ENCODE measurements at places on chromosomes 11 and 22.

GRCh38 chr11:5923794-5924193 lies 18.3 kb upstream of the OR56A3 start:
- DNase-seq = no peak

DNA sequence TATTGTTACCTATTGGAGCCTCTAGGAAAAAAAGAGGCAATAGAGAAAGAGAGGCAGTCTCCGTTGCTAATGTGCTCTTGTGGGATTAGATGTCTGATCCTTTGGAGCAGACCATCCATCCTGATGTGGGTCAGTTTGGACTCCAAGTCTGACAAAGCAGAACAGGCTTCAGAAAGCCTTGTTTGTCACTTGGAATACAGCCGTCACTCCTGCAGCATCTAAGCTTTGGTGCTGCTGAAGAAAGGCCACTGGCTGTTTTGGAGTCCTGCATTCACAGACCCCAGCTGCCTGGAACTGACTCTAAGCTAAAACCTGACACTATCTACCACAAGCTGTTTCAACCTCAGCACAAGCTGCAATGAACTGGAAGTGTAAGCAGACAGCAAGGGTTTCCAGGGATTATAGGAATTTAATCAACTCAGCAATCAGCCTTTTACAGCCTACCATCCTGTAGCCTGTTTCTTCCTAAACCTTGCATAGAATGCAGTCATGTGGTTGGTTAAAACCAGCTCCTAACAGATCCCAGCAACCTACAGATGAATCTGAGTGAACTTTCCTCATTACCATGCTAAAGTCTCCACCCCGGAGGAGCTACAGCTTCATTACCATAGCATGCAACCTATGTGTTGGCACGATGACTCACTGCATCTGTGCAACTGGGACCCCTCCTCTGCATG lies 3.7 kb upstream of the PLAAT4 start:
- no peak for DNase-seq

DNA sequence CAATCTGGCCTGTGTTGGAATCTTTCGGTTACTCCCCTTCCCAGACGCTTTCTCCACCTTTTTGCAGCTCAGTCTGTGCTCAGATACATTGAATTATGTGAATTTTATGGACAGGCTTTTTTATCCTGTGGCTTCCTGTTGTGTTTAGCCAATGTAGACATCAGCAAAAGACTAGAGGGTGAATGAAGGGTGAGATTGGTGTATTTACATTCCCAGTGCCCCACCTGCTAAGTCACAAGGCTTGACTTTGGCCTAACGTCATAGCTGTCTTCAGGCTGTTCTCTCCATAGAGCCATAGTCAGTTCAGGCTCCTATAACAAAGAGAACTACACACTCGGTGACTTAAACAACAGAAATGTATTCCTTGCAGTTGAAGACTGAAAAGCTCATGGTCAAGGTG lies 97.5 kb upstream of the FSHB start:
- DNase-seq = no peak

DNA sequence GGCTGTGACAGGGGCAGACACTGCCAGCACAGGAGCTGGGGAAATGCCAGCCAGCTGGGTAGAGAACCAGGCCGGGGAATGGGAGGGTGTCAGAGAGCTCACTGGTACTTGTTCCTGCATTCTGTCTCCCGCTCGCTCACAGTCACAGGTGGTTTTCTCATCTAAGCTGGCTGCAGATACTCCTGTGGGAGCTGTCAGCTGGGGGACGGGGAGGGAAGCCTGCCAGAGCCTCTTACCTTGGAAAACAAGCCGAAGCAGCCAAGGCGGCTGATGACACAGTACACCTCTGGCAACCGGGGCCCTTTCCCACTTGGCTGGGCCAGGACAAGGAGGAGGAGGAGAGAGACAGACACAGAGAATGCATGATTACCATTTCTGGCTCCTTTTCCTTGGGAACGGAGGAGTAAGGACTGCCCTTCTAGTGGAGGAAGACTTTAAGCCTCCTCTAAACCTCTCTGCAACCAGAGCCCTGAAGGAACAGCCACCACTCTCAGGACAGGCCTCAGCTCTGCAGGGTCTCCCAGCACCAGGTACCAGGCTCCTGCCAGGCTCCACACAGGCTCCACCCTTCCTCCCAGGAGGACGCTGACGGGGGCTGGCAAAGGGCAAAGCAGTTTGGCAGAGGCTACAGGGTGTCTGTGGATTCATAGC lies 25.1 kb downstream of the RPL27A start:
- DNase-seq = no peak

DNA sequence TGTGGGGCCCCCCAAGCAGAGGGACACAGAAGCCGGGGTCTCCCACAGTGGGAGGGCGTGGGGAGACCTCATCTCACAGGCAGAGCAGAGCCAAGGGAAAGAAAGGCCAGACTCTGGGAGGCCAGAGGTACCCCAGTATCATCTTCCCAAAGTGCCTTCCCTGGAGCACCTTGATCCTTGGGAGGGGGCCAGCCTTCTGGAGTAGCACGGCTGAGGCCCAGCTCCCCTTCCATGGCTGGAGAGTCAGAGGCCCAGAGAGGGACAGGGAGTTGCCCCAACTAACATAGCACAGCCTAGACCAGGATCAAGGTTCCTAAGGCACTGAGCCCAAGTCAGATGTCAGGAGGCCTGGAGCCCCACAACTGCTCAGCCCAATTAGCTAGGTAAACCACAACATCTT lies 50.6 kb downstream of the ELFN2 start:
- no peak for DNase-seq

GRCh38 chr22:30485362-30485988 lies 13.7 kb upstream of the SEC14L3 start:
- DNase-seq = peak; percentile 78

GRCh38 chr11:28697920-28698827 lies 590.0 kb downstream of the METTL15 start:
- DNase-seq = peak; percentile 68

- DNase-seq = no peak
Observed at GRCh38 chr11:11866203-11866602, 24.4 kb downstream of the USP47 start.

DNA sequence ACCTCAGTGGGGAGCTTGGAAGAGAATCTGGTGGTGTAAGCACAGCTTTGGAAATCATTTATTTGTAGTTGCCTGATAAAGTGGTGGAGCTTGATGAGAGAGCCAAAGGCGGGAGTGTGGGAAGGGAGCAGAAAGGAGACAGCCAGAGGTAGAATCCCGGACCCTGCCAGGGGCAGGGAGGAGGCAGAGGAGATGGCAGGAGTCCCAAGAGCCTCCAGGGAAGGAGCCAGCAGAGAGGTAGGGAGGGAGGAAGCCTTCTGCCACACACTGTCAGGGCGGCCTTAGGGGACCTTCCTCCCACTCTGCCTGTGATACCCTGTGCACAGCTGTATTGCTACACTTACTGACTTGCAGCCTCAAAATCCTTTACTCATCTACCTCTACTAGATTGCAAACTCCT lies 15.4 kb downstream of the SCUBE2 start:
- no peak for DNase-seq

DNA sequence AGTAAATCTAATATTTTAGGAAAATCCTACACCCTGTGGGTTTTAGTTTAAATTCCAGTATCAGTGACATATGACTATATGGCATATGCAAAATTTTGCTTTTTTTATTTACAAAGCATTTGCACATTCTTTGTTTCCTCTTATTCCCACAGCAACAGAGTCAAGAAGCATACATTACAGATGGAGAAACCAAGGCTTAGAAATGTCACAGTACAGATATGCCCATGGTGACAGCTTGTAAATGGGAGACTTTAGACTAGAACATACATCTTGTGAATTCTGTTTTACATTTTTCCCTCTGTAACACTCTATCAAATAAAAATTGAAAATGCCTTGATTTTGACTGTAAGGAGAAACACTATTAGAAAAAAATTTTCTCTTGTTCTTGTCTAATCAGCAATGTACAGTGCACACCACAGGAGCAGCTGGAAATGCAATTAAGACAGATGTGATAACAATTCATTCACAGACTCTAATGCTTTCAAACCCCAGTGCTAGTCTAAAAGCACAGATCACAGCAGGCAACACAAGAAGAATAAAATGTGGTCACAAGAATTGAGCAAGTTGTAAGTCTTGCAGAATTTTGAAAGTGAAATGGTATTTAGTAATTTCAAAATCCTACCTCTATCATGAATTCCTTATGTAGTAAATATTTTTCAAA lies 375.9 kb downstream of the LUZP2 start:
- no peak for DNase-seq

DNA sequence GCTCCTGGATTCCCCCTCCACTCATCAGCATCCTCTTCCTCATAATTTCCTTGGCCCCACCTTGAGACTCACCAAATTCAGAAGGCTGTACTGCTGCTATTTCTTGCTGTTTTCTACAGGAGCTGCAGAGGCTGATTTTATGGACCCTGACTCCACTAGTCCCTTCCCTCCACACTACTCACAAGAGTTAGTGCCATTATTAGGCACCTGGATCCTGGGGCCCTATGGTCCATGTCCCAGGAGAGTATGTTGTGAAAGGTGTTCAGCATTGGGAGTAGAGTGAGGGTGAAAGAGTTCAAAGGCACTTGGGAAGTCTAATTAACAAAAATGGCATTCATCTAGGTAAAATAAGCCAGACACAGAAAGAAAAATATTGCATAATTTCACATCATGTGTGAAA lies at the start of gene OR56A4:
TSS of gene OR56A4 (minus strand) at position 101 of the 400 bp plus-strand sequence. CDS start 3,954 bp downstream, outside the sequence.
- DNase-seq = no peak

- no peak for DNase-seq
Observed at GRCh38 chr11:116636341-116636929, 136.4 kb downstream of the BUD13 start.

DNA sequence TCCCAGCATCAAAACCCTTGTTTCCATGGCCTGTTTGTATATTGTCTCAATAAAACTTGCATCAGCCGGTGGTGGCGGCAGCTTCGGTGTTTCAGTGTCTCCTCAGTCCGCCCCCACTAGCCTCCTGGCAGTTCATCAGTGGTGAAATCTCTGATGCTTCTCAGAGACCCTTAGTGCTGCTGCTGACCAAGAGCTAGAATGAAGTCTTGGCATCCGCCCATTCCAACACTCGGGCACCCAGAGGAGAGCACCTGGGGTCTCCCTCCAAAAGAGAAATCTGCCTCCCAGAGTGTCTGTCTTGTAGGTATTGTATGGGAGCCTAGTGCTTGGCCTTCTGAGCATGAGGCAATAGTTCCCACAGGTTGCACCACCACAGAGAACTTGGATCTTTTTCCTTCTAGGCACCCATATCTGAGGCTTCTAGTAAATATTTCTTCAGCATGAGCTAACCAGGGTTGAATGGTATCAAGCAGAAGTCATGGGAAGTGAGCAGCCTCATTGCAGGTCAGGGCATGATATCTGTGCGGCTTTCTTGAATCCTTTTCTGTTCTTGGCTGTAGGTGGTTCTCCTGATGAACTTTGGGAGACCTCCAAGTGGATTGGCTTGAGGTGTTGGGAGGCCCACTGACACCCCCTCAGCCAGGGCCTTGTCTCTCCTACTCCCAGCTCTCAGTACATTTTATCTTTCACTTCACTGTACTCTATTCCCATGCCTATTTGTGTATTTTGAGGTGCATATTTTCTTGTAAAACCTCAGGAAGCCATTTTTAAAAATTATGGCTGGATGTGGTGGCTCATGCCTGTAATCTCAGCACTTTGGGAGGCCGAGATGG lies 13.2 kb upstream of the AIFM3 start:
- no peak for DNase-seq

DNA sequence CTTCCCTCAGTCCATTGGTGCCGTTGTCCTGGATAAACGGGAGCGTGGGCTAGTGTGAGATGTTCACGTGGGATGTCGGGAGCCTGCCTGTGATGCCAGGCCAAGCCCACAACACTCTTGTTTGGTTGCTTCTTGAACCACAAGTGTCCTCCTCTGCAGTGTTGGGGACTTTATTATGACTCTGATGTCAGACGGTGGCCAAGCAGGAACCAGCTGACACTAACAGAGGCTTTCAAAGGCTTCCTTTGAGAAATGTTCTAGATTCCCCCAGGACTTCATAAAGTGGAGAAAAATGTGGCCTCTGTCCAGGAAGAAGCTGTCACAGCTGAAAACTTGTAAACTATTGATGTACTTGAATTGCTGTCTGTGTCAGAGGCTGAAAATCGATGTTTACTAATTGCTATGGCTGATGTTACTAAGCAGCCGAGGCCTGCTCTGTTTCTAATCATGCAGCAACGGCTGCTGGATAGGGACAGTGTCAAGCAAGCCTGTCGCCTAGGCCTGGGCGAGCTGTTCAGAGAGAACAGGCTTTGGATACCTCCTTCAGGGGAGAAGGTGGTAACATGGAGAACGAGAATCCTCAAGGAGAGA lies 131.7 kb downstream of the TBC1D22A start:
- no peak for DNase-seq

DNA sequence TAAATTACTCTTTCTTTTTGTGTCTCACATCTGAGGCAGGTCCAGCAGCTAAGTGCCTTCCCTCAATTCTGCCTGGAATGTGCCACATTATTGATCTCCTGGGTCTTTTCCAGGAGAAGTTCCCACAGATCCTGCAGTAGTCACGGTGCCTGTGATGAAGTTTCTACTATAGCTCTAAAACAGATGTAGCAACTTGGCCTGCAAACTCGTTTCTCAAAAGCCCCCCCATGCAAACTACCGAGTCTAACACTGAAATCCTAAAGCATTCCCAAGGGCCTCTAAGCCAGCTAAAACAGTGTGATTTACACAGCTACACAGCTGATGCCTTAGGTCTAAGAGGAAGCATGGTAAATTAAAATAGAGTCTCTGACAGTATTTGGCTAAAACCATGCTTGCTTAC lies 54.3 kb downstream of the DDI1 start:
- DNase-seq = no peak

DNA sequence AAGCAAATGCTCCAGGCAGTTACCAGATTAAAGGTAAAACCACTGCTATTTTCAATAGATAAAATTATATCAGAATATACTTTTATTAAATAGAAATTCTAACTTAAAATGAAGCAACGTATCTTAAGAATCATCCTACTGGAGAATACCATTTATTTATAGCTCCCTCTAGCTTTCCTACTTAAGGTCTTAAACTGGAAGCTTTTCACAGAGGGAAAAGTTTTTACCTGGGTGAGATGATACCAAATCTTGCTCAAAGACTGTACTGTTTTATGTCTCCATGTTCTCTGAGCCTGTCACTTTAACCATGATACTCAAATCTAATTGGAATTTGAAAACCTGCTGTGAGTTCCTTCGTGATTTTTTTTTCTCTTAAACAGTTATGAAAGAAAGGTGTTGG lies 291.8 kb downstream of the AASDHPPT start:
- DNase-seq = no peak

DNA sequence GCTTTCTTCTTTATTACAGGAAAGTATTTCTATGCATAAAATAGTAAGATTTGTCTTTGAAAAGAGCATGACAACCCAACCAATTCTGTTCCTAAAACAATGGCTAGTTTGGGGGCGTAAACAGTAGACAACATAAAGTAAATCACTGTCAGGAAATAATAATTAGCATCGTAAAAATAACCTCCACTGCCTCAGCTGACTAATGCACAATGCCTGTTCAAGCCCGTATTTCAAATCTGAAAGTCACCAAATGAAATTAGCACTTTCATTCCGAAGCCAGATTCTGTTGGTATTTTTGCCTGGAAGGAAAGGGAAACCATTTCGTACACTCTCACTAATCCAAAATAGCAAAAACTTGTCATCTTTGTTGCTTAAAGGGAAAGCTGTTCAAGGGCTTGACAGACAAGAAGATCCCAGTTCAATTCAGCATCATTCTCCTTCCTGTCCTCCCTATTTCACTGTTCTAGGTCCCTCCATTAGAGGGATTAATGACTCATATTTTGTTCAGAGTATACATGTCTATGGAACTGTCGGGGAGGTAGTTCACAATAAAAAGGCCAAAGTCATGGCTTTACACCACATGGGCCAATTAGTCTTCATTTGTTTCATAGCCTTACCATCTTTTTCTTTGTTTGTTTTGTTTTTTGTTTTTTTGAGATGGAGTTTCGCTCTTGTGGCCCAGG lies 154.7 kb downstream of the CADM1 start:
- DNase-seq = no peak

GRCh38 chr22:35334004-35334403 lies 34.3 kb downstream of the TOM1 start:
- no peak for DNase-seq

All from Calu3 (cell line).